ENCODE measurements at places on chromosomes 3 and 15. TPM values are rescaled to one million over a fixed set of nuclear protein-coding genes. Genes with fewer than 3 reads are reported as not detected.

AP4E1 gene
- 9.2 TPM for total RNA-seq

EPHB3 gene
- total RNA-seq: not detected

NUDT16 gene
- total RNA-seq: 11.2 TPM

SEC62 gene
- total RNA-seq: 46.6 TPM

FAM107A gene
- 0.07 TPM for total RNA-seq

SPTBN5 gene
- total RNA-seq: 0.02 TPM

All from K562 (cell line).